ENCODE measurements at places on chromosomes 5 and 9. TPM values are rescaled to one million over a fixed set of nuclear protein-coding genes. Genes with fewer than 3 reads are reported as not detected.

The SPOCK1 gene
- total RNA-seq: 52.0 TPM

The FOXD4L5 gene
- total RNA-seq: not detected

The MEIKIN gene
- not detected for total RNA-seq

DNA sequence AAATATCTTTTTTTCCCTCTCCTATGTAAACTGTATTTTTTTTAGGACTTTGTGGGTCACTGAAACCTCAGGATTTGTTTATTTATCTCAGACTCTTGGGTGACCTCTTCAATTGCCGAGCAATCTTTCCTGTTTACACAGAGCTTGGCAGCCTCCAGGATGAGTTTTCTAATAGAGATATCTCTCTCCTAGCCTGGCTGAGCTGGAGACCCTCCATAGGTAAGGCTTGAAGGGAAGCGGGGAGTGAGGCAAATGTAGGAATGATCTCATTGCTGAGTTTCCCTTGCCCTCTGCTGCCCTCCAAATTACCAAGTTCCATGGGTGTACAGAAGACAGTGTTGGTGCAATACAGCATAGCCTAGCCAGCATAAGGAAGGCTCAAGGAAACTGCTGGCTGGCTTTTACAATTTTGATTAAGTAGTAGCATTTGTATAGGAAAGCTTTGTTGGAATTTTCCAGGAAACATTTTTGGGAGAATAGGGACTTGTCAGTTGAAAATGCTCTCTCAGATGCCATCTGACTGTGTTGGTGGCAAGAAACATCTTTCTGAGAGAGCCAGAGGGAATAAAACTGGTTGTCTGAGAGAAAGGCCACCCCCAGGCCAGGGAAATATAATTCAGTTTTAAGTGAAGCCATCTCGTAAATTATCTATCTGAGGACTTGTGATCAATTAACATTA, 116.0 kb downstream of the NMUR2 start:
- H3K4me3 ChIP-seq: no peak overlapping the region
- no peaks in the 10 kb centered on the region for H3K36me3 ChIP-seq

GRCh38 chr5:170336065-170336464, 38.5 kb upstream of the LCP2 start:
- peaks cover 7% of the 10 kb centered on the region for H3K4me1 ChIP-seq
- no peaks in the 10 kb centered on the region for H3K27me3 ChIP-seq
- no peak for DNase-seq
- H3K36me3 ChIP-seq: no peaks in the 10 kb centered on the region
- H3K4me3 ChIP-seq: no peak overlapping the region

DNA sequence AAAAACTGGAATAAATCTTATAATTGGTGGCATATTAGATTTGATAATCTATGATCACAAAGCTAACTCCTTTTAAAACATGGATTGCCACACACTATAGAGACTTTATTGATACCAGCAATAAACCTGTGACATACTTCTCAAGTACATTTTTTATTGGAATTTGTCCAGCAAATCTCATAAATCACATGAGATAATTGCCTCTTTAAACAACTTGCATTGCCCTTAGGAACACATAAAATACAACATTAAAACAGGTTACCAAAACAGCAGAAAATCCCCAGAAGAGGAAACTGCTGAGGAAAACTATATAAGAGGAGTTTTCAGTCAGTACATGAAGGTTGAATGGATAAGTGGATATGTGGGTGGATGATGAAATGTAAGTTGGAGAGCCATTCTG, 124.6 kb downstream of the SNCAIP start:
- peaks cover 8% of the 10 kb centered on the region for H3K4me1 ChIP-seq
- no peaks in the 10 kb centered on the region for H3K27me3 ChIP-seq
- DNase-seq: no peak
- no peak overlapping the region for H3K27ac ChIP-seq

- H3K4me1 ChIP-seq: no peaks in the 10 kb centered on the region
- H3K27ac ChIP-seq: no peak overlapping the region
- H3K27me3 ChIP-seq: no peaks in the 10 kb centered on the region
Measured at GRCh38 chr5:160254706-160255105, 25.4 kb downstream of the FABP6 start.

DNA sequence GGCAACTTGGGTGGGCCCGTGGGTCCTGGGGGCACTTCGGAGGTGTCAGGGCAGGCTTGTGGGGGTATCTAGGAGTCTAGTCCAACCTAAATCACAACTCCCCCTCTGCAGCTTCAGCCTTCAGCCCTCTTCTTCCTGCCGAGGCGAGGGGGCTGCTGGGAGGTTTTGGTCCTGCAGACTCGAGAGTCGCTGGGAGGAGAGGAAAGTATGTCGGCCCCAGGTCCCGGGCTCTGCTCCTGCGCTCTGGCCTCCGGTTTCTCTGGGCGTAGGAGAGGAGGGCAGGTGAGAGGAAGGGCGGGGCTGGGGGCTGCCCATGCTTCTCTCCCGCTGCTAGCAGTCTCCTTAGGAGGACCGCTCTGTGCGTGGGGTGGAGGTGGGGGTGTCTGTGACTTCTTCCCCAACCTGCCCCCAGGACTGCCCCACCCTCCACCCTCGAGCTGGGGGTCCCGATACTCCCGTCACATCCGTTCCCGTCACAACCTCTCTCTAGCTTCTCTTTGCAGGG, 139.8 kb upstream of the COL5A1 start:
- H3K27ac ChIP-seq: no peak overlapping the region
- H3K4me1 ChIP-seq: peaks cover 3% of the 10 kb centered on the region
- H3K4me3 ChIP-seq: no peak overlapping the region
- DNase-seq: no peak
- no peaks in the 10 kb centered on the region for H3K36me3 ChIP-seq
- H3K27me3 ChIP-seq: peaks cover 8% of the 10 kb centered on the region

DNA sequence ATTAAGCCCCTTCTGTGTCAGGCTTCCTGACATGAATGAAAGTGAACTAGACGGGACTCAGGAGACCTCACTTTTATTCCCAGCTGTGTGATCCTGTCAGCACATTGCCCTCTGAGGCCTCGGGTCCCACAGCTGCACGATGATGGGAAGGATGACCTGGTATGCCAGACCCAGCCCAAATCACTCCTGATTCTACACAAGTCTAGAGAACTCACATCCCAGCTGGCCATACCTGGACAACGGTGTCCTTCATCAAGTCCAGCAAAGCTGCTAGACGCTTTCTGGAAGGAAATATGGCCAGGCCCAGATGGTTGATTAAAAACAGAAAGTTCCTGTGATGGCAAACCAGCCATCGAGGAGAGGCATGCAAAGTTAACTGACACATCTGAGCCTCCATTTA, 118.0 kb upstream of the FSTL4 start:
- H3K36me3 ChIP-seq: no peaks in the 10 kb centered on the region
- peak; percentile 66 for DNase-seq
- H3K4me3 ChIP-seq: no peak overlapping the region

GRCh38 chr9:116279230-116279629, 125.6 kb downstream of the PAPPA start:
- no peak for DNase-seq
- H3K27me3 ChIP-seq: no peaks in the 10 kb centered on the region
- no peak overlapping the region for H3K4me3 ChIP-seq
- no peaks in the 10 kb centered on the region for H3K4me1 ChIP-seq
- H3K36me3 ChIP-seq: no peaks in the 10 kb centered on the region
